Bronchus fibroblast of lung (primary cell): ENCODE measurements at places on chromosomes 2 and 18. TPM values are rescaled to one million over a fixed set of nuclear protein-coding genes. Genes with fewer than 3 reads are reported as not detected.

ANKRD44 gene
- total RNA-seq: 1.2 and 1.5 TPM in 2 replicates

TUBB8B gene
- total RNA-seq: not detected in 2 replicates

PLEKHH2 gene
- total RNA-seq: 1.0 and 1.2 TPM in 2 replicates

TNFRSF11A gene
- 0.17 and 0.30 TPM in 2 replicates for total RNA-seq
